ENCODE measurements at places on chromosomes 7 and 10.

DNA sequence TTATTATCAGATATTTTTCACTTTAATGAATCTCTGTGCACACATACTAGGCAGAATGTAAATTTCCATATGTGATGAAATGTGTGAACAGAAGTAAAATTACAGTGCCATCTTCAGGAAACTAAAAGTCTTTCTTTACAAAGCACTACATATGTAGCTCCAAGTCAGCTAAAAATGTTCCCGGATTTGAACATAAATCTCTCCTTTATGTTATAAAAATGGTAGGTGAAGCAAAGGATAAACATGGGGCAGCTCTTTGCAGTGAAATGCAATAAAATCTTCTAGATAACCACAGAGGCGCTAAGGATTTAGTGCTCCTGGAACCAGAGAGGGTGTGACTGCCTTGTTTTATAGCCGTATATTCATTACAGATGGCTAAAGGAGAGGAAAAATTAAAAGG, 104.9 kb upstream of the C7orf33 start:
- DNase-seq: no peak

DNA sequence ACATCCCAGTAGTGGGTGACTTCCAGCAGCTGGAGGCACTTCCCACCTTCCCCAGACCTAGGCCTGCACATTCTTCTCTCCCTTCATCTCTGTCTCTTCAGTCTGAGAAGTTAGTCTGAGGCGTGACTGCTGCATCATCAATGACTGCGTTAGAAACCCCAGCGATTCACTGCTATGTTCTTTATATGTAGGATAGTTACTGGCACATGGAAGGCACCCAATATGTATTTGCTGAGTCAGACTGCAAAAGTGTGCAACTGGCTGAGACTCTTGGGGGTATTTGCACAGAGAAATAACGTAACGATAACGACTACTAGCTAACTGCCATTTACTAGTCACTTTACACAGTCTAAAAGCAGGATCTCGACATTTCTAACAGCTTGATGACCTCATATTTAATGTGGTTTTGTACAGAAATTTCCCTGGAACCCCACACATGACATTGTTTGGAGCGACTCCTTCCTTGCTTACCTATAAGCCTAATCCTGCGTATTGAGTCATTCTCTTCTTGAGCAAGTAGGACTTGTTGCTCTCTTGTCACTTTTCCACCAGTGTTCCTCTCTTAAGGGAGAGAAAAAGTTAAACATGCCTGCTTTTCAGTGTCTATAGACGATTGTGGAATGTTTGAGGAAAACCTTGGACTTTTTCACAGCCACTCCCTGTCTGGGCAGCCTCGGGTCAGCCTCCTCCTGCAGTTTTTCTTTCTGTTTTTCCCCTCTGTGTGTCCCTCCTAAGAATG, 45.5 kb downstream of the THNSL1 start:
- DNase-seq: no peak

- no peak for DNase-seq
Measured at GRCh38 chr7:55073051-55073511, 54.3 kb downstream of the EGFR start.

DNA sequence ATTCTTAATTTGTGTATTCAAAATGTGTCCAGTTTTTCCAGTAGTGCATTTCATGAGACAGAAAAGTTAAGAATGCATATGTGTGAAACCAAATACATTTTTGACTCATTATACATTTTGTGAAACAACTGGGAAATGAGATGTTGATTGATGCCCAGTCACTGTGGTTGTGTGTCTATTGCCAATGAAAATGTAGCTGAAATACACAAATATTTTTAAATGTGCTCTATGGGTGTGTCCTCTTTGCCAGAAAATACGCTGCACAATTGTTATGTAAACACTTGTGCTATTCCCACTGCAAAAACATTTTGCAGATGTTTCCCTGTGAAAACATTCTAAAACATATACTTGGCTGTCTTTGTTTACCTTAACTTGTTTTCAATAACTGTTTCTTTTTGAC, 395.2 kb downstream of the TFEC start:
- DNase-seq: no peak

- DNase-seq: no peak
Measured at GRCh38 chr7:6558837-6559236, 7.6 kb upstream of the GRID2IP start.

Data from stimulated activated CD4-positive, alpha-beta T cell treated with anti-CD3 and anti-CD28 coated beads, TNF-alpha, amount 100 ng/mL, for 4 hours (primary cell).